ENCODE measurements at places on chromosomes 7 and 10. TPM values are rescaled to one million over a fixed set of nuclear protein-coding genes. Genes with fewer than 3 reads are reported as not detected.

Gene SEMA4G
- total RNA-seq = 2.9 TPM

Gene NPSR1
- not detected for total RNA-seq

Gene MSS51
- 0.13 TPM for total RNA-seq

Gene TUBAL3
- not detected for total RNA-seq

Gene SMURF1
- total RNA-seq = 27.8 TPM

DNA sequence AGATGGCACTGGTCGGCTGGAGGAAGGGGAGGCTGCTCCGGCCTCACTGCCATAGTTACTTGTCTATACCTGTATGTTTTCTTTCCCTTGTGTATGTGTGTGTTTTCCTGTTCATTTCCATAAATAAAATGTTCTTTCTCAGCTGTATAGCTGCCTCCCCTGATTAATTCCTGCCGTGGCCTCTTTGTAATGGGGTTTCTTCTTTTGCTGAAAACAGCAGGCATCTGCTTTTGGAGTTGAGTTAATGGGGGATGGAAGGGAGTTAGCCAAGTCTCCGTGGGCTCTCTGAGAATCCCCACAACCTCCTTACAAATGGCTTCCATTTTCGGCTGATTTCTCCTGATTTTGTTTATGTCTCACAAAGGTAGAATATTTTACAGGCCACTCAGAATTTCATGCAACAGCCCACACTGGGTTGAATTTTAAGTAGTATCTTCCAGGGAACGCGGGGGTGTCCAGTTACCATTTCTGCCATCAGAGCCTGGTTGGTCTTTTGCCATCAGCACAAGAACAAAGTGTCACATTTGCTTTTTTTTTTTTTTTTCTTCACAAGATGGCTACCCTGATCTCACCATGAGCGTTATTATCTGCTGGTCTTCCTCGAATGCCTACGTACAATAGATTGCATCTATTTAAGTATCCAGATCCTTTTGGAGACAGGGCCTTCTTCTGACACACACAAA is 88.1 kb upstream of the NRP1 start:
- no peak for DNase-seq

GRCh38 chr10:43417950-43418768 is 9.2 kb upstream of the HNRNPF start:
- peak; percentile 44 for DNase-seq

GRCh38 chr10:22712956-22713852 is 1.2 kb downstream of the PIP4K2A start:
- DNase-seq = peak; percentile 31

DNA sequence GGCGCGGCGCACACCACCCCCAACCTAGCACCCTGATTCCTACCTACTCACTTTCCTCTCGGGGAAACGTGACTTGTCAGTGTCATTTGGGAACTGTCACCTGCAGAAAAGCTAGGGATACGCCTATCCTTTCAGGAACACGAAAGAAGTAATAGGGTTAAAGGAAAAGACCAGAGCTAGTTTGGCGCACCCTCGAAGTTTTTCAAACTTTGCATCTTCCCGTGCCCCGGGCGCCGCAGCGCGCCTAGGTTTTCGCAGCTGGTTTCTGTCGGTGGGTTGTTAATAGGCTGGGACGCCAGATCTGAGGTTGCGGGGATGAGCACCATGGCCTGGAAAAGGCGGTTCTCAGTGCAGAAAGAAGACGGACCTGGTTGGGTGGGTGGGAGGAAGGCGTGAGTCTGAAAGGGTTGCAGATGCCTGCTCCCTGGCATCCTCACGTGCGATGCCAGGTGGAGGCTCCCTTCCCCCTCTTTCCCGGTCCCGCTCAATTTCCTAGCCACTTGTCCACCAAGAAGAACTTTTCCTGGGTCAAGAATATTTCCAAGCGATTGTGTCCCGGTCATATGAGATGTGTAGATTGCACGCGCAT is 568 bp upstream of the MEOX2 start:
- DNase-seq = no peak

- DNase-seq = no peak
Observed at GRCh38 chr7:43044511-43044910, 67.9 kb upstream of the HECW1 start.

DNA sequence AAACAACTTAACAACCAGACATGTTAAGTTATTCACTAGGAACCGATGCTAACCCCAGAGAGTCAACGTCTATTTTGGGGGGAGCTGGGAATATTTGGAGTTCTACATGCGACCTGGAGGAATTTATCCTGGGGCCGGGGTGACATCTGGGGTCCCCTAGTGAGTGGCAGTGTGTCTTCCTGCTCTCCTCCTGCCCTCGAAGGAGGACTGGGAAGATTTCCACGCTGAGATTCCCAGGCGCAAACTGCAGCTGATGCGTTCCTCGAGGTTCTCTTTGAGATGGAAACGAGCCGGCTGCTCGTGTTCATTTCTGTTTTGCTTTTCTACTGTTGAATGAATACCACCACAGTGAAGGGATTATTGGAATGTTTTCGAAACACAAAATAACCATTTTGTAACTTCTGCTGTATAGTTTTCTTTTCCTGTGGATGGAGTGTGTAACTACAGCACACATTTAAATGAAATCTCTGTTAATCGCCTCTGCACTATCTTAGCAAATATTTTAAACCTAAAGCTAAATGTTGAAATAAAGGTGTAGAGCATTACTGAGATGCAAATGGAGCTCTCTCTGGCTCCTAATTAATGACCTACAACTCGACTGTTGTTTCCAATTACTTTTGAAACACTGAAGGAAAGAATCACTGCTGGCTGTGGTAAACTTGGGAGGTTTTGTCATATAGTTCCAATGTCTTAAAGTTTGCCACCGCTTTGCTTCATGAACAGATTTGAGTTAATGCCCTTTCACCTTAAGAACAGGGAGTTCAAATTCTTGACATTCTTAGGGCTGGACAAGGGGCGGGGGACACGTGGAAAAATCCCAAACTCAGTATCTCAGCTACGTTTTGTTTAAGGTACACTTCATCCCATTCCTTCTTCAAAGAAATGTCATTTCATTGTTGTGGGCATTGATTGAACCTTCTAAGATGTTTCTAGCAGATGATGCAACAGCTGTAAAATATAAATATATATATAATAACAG is 21.1 kb downstream of the GATA3 start:
- no peak for DNase-seq

- no peak for DNase-seq
Observed at GRCh38 chr10:58886406-58886805, 290.0 kb upstream of the PHYHIPL start.

GRCh38 chr10:6211341-6211670 is 8.6 kb downstream of the PFKFB3 start:
- DNase-seq = no peak

DNA sequence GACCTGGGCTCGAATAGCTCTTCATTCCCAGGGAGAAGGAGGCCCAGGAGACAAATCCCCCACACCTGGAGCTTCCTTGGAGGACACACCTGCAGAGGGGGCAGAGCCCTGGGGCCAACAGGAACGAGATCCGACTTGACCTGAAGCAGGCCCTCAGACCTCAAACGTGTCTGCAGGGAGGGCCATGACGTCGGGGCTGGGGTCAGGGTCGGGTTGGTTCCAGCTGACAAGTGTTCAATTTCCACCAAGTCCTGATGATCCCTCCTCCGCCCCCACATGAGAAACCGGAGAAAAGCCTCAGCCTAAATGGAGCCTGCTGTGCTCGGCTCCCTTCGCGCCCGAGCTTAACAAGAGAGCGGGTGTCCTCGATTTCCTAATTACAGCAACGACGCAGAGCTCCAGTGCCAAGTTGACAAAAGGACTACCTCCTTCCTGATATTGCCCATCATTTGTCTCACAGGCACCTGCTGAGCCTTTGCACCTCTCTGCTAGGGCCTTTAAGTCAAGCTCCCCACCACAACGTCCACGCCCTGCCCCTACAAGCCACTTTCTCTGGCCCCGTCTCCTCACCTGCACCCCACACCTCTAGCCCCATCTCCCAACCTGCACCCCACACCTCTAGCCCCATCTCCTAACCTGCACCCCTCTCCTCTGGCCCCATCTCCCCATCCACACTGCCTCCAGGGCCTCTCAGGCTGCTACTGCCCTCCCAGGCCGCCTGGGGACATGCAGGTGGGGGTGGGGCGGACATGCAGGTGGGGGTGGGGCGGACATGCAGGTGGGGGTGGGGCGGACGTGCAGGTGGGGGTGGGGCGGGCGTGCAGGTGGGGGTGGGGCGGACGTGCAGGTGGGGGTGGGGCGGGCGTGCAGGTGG is 519.4 kb downstream of the GLRX3 start:
- no peak for DNase-seq

- no peak for DNase-seq
Observed at GRCh38 chr10:50382576-50383023, 131.3 kb upstream of the ASAH2 start.

Measured in HT1080 (cell line).